Cerebellar nuclear complex (tissue), 1 donor: ENCODE measurements at places on chromosomes 6 and 20.

DNA sequence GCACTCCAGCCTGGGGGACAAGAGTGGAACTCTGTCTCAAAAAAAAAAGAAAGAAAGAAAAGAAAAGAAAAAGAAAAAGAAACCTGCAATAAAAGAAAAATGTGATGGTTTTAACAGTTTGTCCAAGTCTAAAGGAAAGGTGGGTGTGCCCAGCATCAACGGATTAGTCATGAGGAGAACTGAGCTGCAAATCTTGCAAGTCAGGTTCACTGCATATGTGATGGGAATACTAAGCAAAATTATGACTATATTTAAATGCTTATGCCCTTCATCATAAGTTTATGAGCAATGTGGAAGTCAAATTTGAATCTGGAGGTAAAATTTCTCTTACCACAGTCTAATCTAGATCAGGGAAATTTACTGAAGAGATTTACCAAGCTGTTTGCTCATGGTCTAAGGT lies 13.1 kb upstream of the CDK19 start:
- DNase-seq: no peak

DNA sequence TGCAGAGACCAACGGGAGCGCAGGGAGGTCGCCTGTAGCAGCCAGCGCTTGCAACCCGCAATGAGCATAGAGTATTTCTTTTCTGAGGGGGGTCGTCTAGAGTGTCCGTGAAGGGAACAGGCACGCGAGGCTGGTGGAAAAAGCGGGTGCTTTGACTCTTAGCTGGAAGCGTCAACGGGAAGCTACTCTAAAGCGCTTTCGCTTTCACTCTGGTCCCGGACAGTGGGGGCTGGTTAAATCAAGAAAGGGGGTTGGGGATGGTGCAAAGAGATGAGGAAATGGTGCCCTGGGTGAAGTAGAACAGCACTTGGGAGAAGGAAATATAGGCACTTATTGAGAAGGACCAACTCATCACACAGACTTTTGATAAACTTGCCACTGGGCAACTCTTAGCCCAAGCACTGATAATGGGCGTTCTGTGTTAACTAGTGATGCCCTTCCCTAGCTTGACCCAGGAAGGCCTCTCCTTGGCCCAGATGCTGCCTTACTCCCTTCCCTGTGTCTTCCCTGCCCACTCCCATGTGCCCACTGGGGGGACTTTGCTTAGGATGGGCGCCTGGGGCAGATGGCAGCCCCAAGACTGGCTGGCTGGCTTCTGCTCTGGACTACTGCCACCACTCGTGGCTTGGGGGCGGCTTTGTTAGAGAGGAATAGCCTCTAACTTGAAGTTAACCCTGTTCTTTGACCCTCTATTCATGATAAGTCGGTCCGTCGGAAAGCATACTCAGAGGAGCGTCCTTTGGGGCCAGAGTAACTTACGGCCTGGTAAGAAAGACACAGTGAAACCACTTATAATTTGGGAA lies 585 bp downstream of the PSMB9 start:
- no peak for DNase-seq

- no peak for DNase-seq
Measured at GRCh38 chr20:44596010-44596409, 13.6 kb downstream of the PKIG start.

GRCh38 chr6:69232496-69232895 lies 564.3 kb downstream of the LMBRD1 start:
- no peak for DNase-seq

- DNase-seq: no peak
Measured at GRCh38 chr6:86357877-86358276, 579.5 kb upstream of the HTR1E start.
